ENCODE measurements at places on chromosomes 2 and 18.

- no peak for DNase-seq
Observed at GRCh38 chr2:129754421-129754820, 225.0 kb upstream of the RAB6C start.

DNA sequence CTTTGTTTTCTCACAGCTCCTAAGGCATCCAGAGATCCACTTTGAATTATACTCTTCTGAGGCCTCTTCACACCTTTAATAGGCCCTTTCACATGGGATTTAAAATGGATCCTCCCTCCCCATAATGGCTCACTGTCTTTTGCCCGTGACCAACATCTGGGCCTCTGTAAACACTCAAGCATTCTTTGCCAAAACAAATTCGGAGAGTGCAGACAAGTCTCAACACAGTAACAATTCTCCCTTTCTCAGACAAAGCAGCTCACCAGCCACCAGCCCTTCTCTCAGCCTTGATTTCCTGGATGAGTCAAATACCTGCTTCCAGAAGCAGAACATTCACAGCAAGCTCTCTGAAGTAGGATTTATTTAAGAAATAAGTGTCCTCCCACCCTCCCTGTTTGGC is 14.0 kb upstream of the IMP4 start:
- no peak for DNase-seq

GRCh38 chr2:55134316-55134706 is 84.1 kb upstream of the RTN4 start:
- DNase-seq: no peak

DNA sequence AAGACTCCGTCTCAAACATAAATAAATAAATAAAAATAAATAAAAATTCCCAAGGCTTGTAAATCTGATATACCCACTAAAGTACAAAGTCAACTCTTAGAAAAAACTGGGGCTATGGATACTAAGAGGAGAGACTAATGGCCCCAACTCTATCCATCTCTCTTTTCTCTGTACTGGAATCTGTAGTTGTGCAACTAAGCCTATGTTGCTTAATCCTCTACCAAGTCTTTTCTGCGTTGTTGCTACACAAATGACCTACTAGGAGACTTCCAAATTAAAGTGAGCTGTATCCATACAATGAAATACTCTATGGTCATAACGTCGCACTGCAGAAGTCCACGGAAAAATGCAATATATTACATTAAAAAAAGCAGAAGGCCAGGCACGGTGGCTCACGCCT is 8.1 kb downstream of the MRPS5 start:
- DNase-seq: no peak

GRCh38 chr2:9590641-9591040 is 35.0 kb upstream of the ADAM17 start:
- no peak for DNase-seq

DNA sequence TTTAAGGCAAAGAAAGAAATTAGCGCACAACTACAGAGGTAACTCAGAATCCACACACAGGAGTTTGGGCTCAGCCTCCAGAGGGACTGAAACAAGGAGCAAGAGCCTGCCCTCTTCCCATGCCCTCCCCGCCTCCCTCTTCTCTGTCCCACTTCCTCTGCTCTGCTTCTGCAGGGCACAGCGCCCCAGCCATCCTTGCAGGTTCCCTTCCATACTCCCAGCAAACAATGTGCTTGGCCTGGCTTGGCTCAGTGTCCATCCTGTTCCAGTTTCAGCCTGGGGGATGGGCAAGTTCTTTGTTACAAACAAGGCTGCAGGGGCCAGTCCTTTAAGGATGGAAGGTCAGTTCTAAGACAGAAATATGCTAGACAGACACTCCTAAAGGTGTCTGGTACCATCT is 133.5 kb downstream of the CDH20 start:
- DNase-seq: no peak

DNA sequence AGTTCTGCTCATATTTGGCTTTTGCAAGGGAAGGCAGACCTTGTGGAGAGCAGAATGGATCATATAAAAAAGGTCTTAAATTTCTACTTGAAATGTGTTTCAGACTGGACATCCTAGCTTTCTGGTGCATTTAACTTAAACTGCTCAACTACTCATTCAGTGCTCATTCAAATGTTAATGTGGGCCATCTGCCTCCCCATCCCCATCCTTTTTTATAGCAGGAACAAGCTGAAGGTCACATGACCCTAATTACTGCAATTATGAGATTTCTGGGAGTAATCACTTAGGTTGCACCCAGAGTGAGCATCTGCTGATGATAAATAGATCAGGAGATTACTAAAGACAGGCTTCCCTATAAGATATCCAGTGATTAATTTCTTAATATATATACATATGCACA is 96.1 kb downstream of the MAP2 start:
- DNase-seq: no peak

DNA sequence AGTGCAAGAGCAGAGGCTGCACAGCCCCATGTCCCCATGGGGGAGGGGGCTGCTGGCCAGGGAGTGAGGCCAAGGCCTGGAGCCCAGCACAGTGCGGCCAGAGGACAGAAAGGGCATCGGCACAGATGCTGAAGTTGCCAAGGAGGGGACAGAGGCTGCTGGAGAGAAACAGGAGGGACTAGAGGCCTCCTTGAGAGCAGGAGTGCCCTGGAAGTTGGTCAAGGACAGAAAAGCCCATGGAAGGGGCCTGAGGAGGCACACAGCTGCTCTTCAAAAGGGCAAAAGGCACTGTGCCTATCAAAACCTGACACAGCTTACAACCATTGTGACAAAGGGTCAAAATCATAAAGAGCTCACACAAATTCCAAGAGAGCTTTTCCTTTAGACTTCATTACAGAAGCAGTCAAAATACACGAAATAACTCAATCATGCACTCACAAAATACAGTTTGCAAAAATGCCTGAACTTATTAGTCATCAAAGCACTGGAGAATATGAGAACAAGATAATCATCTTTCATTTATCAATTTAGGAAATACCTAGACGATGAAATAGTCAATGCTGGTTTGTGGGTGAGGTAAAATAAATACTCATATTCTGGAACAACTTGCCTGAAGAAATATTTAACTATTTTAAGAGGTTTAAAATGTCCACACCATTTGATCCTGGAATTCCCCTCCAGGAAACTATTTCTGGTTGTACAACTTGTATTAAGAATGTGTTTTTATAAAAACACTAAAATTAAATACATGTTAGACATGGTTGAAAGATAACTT is 79.6 kb downstream of the USP40 start:
- DNase-seq: no peak

DNA sequence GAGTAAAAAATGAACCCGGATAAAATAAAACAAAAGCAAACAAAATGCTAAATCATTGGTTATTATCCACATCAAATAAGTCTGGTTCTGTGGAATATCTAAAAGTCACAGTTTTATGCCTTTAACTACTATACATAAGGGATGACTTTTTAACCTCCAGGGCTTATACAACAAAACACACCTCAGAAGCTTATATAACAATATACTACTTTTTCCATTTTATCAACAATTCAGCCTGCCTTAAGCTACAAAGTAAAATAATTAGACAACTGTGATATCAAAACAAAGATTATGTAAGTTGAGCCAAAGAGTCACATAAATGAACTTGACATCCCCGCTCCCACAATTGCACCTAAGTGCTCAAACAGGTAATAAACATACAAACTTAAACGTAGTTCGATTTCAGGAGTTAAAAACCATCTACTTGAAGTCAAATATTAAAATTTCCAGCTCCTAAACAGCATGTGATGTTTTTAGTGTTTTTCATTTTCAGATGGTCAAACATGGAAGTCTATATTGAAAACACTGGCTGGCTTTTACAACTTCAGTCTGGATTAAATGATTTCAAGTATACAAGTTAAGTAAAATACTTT is 54.7 kb downstream of the ATIC start:
- no peak for DNase-seq

- no peak for DNase-seq
Observed at GRCh38 chr2:106886916-106887758, 1.2 kb upstream of the ST6GAL2 start.

DNA sequence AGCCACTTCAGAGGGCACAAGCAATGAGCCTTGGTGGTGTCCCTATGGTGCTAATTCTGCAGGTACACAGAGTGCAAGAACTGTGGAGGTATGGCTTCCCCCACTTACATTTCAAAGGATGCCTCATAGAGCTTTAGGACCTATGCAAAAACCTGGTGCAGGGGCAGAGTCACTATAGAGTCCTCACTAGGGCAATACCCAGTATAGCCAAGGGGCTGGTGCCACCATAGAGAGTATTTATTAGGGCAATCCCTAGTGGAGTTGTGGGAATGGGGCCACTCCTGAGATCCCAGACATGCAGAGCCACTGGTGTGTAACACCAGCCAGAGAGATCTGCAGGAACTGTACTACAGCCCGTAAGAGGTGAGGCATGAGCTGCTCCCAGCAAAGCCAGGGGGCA is 312.2 kb downstream of the SLC4A3 start:
- no peak for DNase-seq

DNA sequence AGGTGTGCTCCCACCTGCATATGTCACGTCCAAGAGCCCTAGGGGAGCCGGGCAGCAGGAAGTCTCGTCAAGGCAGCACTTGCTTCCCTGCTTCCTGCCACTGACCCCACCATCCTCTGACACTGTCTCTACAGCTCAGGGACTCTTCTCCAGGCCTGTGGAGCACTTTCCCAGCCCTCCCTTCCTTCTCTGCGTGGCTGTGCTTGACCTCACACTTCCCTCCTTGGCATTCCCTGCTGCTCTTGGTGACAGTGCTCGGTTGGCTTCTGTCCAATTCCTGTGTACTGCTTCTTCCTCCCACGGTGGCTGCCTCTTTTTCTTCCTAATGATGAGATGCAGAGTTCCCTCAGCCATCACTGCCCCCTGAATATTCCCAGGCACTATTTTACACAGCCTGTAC is 2.8 kb downstream of the CIDEA start:
- no peak for DNase-seq

DNA sequence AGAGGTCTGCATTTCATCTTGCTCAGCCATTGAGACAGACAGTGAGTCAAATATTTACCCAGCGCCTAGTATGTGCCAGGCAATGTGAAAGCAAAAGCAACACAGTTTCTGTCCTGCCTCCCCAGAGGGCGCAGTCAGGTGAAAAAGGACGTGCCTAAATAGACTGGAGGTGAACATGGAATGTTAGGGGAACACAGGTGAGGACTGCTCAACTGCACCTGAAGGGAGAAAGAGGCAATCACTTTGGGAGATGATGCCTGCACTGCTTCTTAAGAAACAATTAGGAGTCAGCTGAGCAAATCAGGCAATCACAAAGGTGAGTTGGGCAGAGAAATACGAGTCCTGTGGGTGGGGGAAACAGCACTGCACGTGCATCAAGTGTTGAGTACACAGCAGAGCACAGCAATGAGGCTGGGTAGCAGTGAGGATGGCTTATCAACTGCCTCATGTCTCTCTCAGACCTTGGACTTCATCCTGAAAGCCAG is 218.3 kb upstream of the SMAD7 start:
- no peak for DNase-seq

Measured in stimulated activated CD8-positive, alpha-beta memory T cell treated with anti-CD3 and anti-CD28 coated beads, Interleukin-7, amount 100 ng/mL, for 1 hour (primary cell).